ENCODE measurements at places on chromosomes 7 and 10.

GRCh38 chr10:37222046-37222445 lies 96.6 kb downstream of the ANKRD30A start:
- DNase-seq: no peak

- no peak for DNase-seq
Measured at GRCh38 chr7:15848362-15848761, 161.9 kb upstream of the MEOX2 start.

DNA sequence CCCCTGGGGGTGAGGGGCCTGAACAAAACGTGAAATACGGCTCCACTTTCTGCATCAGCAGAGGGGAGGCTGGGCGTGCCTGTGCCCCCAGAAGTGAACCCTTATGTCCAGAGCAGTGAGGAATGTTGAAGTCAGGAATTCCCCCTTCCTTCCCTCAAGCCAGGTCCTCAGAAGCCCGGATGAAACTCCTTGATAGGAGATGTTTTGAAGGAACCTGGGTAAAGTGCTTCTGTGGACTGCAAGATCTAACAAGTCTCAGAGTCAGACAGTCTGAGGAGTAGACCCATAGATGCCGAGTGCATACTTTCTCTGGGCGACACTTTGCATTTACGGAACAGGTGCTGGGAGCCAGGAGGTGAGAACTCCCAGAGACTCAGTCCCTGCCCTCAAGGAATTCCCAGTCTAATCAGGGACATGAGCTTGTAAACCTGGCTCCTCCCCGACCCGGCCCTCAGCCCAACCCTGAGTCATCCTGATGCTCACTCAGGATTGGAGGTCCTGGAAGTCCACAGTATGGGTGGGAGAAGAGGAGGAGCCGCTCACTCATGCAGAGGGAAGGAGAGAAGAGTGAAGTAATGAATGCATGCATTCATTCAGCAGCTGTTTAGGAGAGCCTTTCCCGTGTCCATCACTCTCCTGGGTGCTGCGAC lies 179.5 kb upstream of the ITGB1 start:
- no peak for DNase-seq

- DNase-seq: no peak
Measured at GRCh38 chr10:47457528-47457820, 26.4 kb downstream of the ANXA8 start.

- no peak for DNase-seq
Measured at GRCh38 chr7:158657189-158657746, 47.3 kb downstream of the NCAPG2 start.

GRCh38 chr7:123622660-123623386 lies 21.2 kb downstream of the ASB15 start:
- no peak for DNase-seq

DNA sequence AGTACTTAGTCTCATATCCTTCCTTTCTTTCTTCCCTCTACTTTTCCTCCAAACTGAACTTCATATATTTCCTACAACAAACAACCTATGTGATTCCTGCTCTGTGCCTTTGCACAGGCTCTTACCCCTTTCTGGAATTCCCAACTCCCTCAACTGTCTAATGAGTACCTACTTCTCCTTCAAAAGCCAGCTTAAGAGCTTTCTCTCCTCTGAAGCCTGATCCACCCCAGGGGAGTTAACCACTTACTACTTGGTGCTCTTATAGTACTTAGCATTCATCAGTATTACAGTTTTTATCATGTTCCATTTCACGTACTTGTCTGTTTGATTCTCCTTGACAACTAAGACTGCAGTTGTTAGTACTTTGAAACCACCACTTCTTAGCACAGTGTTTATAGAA lies 246.1 kb downstream of the LRRTM3 start:
- DNase-seq: no peak

- no peak for DNase-seq
Measured at GRCh38 chr7:142301923-142302550, 44.2 kb upstream of the PRSS58 start.

All from PC-9 (cell line).